SJSA1 (cell line): ENCODE measurements at places on chromosomes 2 and 18. TPM values are rescaled to one million over a fixed set of nuclear protein-coding genes. Genes with fewer than 3 reads are reported as not detected.

Gene CFAP65
- not detected in 2 replicates for total RNA-seq

DNA sequence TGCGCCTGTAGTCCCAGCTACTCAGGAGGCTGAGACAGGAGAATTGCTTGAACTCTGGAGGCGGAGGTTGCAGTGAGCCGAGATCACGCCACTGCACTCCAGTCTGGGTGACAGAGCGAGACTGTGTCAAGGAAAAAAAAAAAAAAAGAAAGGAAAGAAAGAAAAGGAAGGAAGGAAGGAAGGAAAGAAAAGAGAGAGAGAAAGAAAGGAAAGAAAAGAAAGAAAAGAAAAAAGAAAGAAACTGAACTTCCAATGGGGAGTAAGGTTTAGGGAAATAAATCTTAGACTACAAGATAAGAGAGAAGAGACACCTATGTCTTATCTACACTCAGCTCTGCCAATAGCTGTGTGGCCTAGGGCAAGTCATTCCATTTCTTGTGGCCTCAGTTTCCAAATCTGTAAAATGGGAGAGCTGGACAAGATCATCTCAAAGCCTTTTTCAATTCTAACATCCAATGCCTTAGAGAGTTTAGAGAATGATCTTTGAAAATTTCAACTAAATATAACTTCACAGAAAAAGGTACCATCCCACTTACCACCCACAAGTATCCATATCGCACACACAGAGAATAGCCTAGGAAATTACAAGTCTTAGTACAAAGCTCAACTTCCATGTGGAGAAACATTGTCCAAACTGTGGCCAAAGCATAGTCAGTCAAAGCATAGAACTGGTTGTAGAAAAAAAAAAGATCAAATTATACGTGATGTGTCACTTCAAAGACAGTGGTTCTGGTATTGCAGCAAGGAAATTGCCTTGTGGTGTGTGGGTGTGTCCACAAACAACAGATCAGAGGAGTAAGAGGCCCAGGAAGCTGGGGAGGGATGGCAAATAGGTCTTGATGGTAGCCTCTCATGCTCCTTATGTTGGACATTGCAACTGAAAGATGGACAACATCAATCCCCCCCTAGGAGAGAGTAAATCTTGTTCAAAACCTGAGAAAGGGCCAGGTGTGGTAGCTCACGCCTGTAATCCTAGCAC is 42.4 kb downstream of the SLC14A2 start:
- H3K4me3 ChIP-seq: no peak overlapping the region
- no peaks in the 10 kb centered on the region for H3K27me3 ChIP-seq
- no peak overlapping the region for H3K27ac ChIP-seq
- 0 out of 2 replicates have a peak, but pooled peaks cover 4% of the 10 kb centered on the region for H3K4me1 ChIP-seq

DNA sequence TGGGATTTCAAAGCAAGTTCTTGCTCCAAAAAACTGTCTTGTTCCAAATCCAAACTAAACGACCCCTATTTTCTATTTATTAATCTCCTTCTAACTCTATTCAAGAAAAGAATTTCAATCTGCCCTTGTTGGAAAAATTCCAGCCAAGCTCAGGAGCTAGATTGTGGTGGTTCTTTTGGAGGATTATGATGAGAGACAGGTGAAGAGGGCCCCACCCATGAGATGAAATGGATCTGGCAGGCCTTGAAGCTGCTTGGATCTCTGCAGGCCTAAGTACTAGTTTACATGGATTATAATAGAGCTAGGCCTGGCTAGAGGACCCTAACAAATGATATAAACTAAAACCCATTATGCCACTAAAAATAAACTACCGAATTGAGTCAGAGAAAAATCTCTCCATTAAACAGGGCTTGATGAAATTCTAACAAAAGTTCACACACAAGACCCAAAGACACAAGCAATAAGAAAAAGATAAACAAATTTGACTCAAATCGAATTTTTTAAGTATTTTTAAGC is 101.6 kb downstream of the GFPT1 start:
- H3K27me3 ChIP-seq: no peaks in the 10 kb centered on the region
- no peak overlapping the region for H3K27ac ChIP-seq
- H3K4me1 ChIP-seq: 0 out of 2 replicates have a peak, but pooled peaks cover 5% of the 10 kb centered on the region
- no peak overlapping the region for H3K4me3 ChIP-seq

DNA sequence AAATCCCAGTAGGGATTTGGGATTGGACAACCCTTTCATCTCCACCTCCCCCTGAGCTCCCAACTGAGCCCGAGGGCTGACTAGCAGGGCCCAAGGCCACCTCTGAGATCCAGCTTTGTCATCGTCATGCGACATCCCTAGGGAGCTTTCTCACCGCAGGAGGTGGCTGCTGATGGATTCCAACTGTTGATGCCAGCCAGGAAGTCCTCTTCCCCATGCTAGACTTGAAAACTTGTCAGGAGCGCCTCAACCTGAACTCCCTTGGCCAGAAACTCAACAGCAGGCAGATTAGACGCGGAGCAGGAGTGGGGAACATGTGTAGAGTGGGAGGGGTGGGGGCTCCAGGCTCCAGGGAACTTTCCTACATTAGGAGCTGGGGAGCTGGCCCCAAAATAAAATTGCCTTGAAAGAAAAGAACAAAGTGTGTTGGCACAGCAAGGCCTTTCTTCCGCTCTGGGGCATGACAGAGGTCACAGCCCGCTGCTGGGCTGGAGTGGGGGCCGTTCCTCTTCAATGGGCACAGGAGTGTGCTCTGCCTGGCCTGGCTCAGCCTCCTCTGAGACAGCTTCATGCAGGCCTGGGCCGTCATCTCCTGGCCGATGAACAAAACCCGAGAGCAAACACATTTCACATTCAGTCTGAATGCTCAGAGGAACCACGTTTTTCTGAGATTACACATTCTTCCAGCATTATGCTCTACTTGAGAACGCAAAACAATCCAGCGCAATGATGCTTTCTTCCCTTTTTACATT is 34.5 kb downstream of the EMILIN2 start:
- no peak for DNase-seq
- no peaks in the 10 kb centered on the region for H3K36me3 ChIP-seq
- H3K27me3 ChIP-seq: no peaks in the 10 kb centered on the region

DNA sequence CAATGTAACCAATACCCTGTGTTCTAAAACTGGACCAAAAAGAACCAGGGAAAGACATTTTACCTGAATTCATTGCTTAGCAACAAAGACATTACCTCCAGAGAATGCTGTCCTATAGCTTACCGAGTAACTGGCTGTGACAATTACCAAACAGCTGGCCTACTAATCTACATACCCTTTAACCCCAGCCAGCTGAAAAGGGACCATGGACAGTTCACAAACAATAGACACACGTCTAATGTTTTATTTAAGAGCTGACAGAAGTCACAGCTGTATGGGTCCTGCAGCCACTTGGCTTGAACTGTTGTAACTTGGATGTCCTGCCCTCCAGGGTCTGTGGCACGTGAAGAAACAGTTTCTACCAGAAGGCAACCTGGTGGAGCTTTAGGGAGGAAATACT is 130.1 kb upstream of the EFEMP1 start:
- no peak overlapping the region for H3K27ac ChIP-seq
- H3K27me3 ChIP-seq: 0 out of 2 replicates have a peak, but pooled peaks cover 5% of the 10 kb centered on the region
- no peaks in the 10 kb centered on the region for H3K4me1 ChIP-seq
- H3K4me3 ChIP-seq: no peak overlapping the region
- H3K36me3 ChIP-seq: no peaks in the 10 kb centered on the region

- DNase-seq: no peak
- no peaks in the 10 kb centered on the region for H3K36me3 ChIP-seq
- peaks cover 10% of the 10 kb centered on the region; the same call in 1 of the 2 replicates for H3K4me1 ChIP-seq
- no peak overlapping the region for H3K4me3 ChIP-seq
- no peak overlapping the region for H3K27ac ChIP-seq
- no peaks in the 10 kb centered on the region for H3K27me3 ChIP-seq
Observed at GRCh38 chr2:118123561-118124232, 35.4 kb downstream of the INSIG2 start.

GRCh38 chr2:85445316-85446295 is 27.1 kb downstream of the SH2D6 start:
- no peak overlapping the region for H3K4me3 ChIP-seq
- no peaks in the 10 kb centered on the region for H3K4me1 ChIP-seq
- no peaks in the 10 kb centered on the region for H3K27me3 ChIP-seq

Gene PPP1R1C
- 0.32 TPM in 1 of 2 replicates, not detected in the other for total RNA-seq

Gene KCNG2
- not detected in 2 replicates for total RNA-seq

- H3K27me3 ChIP-seq: no peaks in the 10 kb centered on the region
- H3K27ac ChIP-seq: no peak overlapping the region
- H3K4me3 ChIP-seq: no peak overlapping the region
- peaks cover 8% of the 10 kb centered on the region for H3K4me1 ChIP-seq
- no peak for DNase-seq
- H3K36me3 ChIP-seq: peaks cover 100% of the 10 kb centered on the region
Observed at GRCh38 chr18:48799724-48800315, 150.9 kb downstream of the SMAD7 start.

Gene PDE1A
- total RNA-seq: not detected in 2 replicates

Gene PID1
- 0.18 and 2.1 TPM in 2 replicates for total RNA-seq
